T-helper 2 cell (primary cell): ENCODE measurements at places on chromosomes 13 and 19.

DNA sequence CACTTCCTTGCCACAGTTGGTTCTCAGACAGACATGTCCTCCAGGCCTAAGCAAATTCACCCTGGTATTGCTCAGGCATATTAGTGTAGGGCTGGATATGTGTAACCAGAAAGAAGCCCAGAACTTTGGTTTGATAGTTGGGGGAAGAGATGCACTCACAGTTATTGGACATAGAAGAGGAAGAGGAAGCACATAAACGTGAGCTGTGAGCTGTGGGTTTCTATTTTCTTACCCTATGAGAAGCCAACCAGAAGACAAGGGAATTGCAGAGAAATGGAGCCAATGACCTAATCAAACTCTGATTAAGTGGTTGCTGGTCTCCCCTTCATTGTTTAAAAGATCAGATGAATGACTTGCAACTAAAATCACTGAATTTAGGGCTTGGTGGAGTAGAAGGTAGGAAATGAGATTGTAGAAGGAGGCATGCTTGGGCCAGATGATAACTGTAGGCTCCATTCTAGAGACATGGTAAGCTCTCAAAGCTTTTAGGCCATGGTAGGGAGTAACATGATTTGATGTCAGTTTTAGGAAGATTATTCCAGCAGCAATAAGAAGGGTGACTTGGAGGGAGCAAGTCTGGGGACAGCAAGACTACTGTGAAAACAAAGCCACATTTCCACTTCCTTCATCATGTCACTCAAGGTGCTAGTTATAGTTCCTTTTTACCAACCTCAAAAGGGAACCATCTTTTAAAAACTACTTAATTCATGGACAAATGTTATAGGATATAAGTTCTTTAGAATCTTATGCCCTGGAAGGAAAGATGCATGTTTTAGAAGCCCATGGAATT is 24.1 kb upstream of the WDFY2 start:
- no peak for DNase-seq

GRCh38 chr19:5103061-5103701 is 134.3 kb downstream of the KDM4B start:
- DNase-seq: no peak

DNA sequence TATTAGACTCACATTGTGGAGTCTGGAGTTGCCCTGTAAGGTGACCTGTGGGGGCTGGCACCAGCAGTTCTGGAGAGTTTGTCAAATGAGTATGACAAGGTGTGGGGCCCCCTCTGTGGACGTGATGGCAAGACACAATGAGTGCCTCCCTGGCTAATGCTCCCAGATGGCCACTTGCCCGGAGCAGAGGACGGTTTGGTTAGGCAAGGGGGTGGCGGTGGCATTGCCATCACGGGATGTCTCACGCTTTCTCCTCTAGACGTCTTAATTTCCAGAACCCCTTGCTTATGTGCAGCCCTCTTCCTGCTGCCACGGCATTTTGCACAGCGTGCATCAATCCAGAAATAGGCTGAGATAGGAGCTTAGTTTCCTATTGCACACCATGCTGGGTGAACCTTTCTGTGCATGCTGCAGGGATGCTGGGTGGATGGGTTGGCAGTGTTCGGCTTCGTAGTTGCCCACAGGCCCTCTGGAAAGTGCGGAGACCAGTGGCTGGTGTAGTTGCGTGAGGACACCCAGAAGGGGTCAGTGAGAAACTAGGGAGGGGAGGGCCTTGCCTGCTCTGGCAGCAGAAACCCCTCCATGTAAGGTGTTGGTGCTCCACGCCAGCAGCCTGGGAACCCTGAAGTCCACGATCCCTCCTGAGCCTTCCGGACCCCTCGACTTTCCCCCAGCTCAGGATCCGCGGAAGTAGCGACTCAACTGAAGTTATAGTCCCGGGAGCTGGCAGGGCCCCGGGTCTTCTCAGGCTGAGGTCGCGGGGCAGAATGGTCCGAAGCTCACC is 18.1 kb upstream of the LRP3 start:
- no peak for DNase-seq

GRCh38 chr13:52809310-52809769 is 39.1 kb downstream of the PCDH8 start:
- no peak for DNase-seq

GRCh38 chr13:89324582-89324981 is 1653.4 kb downstream of the SLITRK5 start:
- no peak for DNase-seq

DNA sequence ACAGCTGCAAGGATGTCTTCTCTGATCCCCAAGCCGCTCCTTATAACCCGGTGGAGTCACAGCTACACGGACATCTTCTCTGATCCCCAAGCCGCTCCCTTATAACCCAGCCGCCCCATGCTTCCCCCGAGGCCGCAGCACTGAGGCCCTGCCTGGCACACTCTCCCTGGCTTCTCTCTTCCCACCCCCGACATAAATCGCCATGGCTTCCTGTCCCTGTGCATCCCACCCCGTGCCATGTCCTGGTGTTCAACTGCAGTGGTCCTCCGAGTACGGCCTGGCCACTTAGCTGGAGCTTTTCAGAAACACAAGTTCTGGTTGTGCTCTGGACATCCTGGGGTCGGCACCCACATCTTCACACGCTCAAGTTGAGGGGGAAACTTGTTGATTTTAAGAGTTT is 60.4 kb downstream of the RASA3 start:
- no peak for DNase-seq

GRCh38 chr19:29837996-29838395 is 26.2 kb downstream of the CCNE1 start:
- DNase-seq: no peak

- no peak for DNase-seq
Observed at GRCh38 chr19:14545716-14546082, 16.3 kb downstream of the TECR start.

DNA sequence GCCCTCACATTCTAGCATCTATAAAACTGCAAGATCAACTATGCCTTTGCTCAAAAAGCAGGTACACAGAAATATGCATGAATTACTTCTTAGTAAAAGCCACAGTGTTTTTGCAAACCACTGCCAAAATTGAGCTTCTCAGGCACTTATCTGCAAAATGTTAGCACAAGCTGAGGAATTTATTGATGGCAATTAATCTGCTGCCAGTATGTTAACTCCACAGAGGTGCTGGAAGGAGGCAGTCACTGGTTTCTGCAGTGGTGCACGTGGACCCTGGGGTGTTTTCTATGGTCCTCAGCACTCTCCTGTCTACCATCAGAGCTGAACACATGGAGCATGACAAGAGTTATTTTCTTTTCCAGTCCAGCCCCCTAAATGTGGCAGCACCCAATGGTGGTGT is 44.2 kb downstream of the CLDN10 start:
- DNase-seq: no peak

DNA sequence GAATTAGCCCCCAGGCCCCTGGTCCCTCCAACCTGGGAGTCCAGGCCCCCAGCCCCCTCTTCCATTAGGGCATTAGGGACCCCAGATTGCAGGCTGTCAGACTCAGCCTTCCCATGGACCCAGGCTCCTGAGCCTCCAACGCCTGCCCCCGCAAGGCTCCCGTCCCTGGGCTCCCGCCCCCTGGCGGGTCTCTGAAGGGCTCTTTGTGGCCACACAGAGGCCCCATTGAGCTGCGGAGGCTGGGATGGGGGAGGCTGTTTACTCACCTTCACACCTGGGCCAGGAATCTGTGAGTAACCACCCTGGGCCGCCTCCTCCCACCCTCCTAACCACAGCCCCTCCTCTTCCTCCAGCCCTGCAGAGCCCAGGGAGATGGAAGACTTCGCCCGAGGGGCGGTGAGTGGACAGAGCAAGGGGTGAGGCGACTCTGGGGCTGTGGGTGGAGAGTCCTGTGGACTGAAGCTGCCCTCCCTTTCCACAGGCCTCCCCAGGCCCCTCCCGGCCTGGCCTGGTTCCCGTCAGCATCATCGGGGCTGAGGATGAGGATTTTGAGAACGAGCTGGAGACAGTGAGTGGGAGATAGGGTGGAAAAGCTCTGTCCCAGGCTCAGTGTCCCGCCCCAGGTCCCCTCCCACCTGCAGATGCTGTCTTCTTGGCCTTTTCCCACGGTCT is 4.9 kb downstream of the ARHGEF1 start:
- peak; percentile 86 for DNase-seq

DNA sequence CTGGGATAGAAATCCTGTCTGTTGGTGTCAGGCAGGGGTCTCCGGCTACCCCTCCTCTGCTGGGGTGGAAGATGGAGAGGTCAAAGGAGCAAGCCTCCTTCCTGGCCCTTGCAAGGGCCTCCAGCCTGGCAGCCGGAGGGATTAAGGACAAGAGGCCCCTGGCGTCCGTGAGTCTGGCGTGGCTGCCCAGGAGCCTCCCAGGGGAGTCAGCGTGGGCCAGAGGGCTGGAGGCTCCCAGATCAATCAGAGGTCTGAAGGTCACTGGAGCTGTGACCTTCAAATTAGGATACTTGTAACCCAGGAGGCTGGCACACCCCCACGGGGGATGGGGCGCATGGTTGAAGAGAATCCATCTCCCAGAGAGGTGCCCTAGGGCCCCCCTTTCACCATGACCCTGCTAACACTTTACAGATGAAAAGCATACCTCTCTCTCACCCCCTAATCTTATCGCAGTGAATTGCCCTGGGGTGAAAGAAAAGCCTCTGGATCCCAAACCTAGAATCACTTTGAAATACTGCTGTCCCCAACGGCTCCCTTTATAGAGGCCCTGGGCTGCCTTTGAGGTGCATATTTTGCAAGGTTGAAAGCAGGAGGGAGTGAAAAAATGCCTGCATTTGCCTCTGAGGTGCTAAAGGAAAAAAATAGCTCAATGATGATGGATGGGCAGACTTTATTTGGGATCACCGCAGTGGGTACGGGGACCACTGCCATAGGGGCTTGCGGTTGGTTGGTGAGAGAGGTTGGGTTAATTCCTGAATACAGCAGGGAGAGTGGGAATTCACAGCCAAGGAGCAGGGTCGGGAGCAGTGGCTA is 44.9 kb upstream of the PEG3 start:
- no peak for DNase-seq

- DNase-seq: peak; percentile 75
Observed at GRCh38 chr13:48078251-48078656, 16.6 kb downstream of the MED4 start.

- DNase-seq: no peak
Observed at GRCh38 chr13:37481011-37481884, 117.3 kb downstream of the POSTN start.

- DNase-seq: no peak
Observed at GRCh38 chr13:74625541-74625940, 491.3 kb upstream of the KLF12 start.

GRCh38 chr13:22399801-22400420 is 729.0 kb downstream of the FGF9 start:
- no peak for DNase-seq

DNA sequence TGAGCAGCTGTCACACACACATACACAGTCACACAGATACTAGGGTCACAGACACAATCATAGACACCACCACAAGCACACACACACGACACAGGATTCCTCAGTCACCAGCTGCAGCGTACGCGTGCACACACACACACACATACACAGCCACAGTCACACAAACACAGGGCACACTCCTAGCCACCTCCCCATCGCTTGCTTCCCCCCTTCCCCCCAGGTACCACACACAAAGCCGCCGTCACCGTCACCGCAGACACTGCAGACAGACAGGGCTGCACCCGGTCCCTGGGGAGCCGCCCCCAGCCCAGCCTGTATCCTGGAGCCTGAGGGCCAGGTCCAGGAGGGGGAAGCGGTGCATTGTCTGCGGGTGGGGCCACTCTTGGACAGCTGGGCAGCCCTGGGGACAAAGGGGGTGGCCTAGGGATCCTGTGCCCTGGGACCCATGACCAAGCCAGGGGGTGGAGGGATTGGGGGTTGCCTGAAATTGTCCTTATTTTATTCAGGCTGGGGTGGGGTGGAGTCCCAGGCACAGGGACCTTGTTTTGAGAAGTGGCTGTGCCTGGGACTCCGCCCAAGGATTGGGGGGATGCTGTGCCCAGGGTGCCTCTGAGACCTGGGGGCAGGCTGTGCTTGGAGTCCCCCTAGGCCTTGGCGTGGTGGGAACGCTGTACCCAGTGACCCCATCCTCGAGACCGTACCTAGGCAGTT is 957 bp downstream of the NUMBL start:
- no peak for DNase-seq

GRCh38 chr13:101178406-101178805 is 237.9 kb downstream of the NALCN start:
- no peak for DNase-seq

GRCh38 chr13:38602266-38602665 is 84.6 kb upstream of the FREM2 start:
- DNase-seq: no peak

DNA sequence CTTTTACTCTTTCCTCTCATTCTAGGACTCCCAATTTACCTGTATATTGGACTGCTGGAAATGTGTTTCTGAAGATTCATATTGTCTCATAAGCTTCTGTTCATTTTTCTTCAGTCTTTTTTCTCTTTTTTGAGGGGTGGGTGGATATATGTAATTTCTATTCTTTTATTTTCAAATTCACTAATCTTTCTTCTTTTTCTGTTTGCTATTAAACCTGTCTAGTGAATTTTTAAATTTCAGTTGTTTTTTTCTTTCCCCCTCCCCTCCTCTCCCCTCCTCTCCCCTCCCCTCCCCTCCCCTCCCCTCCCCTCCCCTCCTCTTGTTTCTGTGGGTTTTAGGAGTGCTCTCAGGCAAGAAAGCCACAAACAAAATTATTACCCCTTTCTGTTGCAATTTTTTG is 16.9 kb upstream of the ZNF527 start:
- no peak for DNase-seq

GRCh38 chr13:36358175-36358718 is 12.1 kb upstream of the SPART start:
- no peak for DNase-seq

- DNase-seq: no peak
Observed at GRCh38 chr19:9868983-9869617, 34.0 kb downstream of the PIN1 start.

- DNase-seq: no peak
Observed at GRCh38 chr13:40480915-40481516, 185.4 kb downstream of the FOXO1 start.

DNA sequence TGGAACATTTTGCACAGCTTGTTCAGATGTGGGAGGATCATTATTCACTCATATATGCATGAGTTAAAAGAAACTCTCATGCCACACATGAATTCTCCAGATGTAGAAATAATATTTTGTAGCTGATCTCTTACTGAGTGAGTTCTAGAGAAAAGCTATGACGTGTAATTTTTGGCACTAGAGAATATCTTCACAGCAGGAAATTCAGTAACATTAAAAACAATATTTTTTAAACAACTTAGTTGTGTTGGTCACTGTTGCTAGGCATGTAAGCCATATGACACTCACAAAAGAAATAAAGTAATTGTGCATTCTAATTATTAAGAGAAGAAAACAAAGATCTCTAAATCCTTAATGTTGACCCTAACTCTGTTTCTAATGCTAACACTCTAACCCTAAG is 371.4 kb upstream of the SLC10A2 start:
- no peak for DNase-seq
